LNCaP clone FGC (cell line): ENCODE measurements at places on chromosomes 7 and 10.

- DNase-seq = no peak
Observed at GRCh38 chr7:23105086-23105643, 420 bp upstream of the KLHL7 start.

DNA sequence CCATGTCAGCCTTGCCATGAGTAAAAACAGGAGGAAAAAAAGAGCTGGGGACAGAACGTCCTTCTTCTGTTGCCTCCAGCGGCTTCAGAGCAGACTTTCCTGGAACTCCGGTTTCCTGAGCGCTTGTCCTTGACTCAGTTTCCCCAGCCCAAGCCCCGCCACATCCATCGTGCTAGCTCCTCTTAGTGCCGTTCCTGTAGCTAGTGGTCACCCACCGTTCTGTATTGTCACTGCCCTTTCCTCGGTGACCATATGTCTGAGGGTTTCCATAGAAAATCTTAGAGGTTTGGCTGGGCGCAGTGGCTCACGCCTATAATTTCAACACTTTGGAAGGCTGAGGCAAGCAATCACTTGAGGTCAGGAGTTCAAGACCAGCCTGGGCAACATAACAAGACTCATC is 100.1 kb downstream of the CUX1 start:
- DNase-seq = no peak

DNA sequence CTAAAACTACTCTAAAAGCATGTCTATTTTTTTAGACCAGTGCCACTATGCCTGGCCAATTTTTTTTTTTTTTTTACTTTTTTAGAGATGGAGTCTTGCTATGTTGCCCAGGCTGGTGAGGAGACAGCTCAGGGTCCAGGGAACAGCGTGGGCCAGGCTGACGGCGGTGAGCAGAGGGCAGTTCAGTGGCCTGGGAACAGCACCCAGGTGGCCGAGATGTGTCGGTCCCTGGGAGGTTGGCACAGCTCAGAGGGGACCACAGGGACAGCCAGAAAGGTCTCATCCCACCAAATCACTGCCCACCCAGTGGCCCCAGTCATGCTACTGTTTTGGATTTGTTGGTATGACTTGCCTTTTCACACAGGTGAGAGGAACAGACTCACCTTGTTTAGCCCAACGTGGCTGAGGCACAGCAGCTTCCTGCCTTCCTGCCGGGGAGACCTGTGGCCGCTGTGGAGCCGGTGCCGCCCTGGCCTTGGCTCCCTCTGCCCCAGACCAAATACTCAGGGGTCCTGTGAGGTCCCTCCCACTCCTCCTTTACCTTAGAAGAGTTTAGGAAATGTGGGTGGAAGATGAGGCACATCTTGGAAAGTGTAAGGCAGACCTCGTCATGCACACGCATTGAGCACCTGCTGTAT is 109.6 kb downstream of the PTPRE start:
- DNase-seq = no peak

DNA sequence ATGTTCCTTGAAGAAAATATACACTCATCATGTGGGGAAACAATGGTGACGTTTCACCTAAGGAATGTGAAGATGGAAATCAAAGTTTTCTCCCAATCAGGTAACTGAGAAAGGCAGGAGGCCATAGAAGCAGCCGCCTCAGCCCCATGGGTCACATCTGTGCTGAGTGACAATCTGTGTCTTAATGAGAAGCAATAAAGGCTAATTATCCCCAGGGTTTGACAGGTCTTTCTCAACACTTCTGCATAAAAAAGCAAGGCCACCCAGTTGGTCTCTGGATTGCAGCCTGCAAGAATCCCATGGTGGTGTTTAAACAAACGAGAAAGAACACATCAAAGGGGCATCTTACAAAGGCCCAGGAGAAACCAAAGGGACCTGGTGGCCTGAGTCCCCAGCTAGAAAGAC is 91.1 kb upstream of the TNS3 start:
- DNase-seq = no peak

- DNase-seq = no peak
Observed at GRCh38 chr10:128686630-128687278, 560.5 kb upstream of the MKI67 start.

- DNase-seq = no peak
Observed at GRCh38 chr10:74453169-74453568, 302.1 kb downstream of the ADK start.

- no peak for DNase-seq
Observed at GRCh38 chr10:63262430-63263073, 129.4 kb downstream of the NRBF2 start.
